ENCODE measurements at places on chromosomes 12 and 14. TPM values are rescaled to one million over a fixed set of nuclear protein-coding genes. Genes with fewer than 3 reads are reported as not detected.

DNA sequence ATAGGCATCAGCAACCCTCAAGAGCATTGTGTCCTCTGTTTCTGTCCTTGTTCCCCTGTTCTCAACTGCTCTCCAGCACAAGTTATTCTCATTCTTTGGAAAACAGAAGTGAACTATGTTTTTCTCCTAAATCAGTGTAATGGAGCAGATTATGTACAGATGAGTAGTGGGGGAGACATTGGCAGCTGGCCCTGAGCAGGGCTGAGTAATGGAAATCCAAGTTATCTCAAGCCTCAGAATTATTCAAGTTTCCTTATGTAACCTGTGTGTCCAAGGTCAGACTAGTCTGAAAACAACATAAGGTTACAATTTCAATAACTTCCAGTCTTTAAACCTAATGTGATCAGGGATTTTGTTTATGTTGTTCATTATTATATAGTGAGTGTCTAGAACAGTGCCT lies 116.1 kb upstream of the FUT8 start:
- no peaks in the 10 kb centered on the region for H3K36me3 ChIP-seq
- H3K27ac ChIP-seq = no peak overlapping the region
- no peaks in the 10 kb centered on the region for H3K4me1 ChIP-seq
- no peak overlapping the region for H3K4me3 ChIP-seq
- no peaks in the 10 kb centered on the region for H3K27me3 ChIP-seq

- no peak overlapping the region for H3K4me3 ChIP-seq
- no peaks in the 10 kb centered on the region for H3K4me1 ChIP-seq
- no peaks in the 10 kb centered on the region for H3K36me3 ChIP-seq
- no peak for DNase-seq
Measured at GRCh38 chr14:72788972-72789728, 104.8 kb downstream of the DPF3 start.

- no peak overlapping the region for H3K4me3 ChIP-seq
- no peak overlapping the region for H3K27ac ChIP-seq
- no peaks in the 10 kb centered on the region for H3K36me3 ChIP-seq
- no peak for DNase-seq
Measured at GRCh38 chr12:5451251-5451650, 19.3 kb downstream of the NTF3 start.

The GPR68 gene
- total RNA-seq = 0.66 TPM

The C12orf56 gene
- total RNA-seq = not detected

DNA sequence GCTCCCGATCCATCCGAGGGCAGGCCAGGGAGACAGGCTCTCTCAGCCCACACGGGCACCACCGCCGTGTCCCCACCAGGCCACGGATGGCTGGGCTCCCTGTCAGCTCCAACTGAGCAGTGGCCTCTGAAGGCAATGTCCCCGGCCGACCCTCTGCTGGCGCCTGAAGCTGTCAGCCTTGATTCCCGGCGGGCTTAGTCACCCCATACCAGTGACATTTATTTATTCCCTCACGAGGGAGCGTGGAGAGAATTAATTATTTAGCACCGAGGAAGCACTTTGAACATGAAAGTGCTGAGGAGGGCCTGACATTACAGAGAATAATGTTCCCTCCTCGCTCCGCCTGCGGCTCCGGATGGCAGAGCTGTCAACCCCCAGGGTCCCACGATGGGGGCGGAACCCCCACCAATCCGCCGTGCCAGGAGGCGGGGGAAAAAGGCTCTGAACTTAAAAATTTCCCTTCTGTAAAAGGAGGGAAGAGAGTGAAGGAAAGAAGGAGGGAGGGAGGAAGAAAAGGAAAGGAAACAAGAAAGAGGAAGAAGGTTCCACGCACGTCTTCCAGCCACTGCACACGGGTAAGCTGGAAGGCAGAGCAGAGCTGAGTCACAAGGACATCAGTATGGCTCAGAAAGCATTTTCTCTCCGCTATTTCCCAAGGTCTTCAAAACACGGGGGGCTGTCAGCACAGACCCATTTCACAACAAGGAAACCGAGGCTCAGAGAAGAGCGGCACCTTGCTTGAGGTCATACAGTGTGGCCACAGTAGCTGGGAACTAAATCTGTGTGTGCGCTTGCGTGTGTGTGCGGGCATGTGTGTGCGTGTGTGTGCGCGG lies 108.7 kb upstream of the NCOR2 start:
- peak overlapping the region; percentile 38 for H3K27ac ChIP-seq
- H3K4me3 ChIP-seq = no peak overlapping the region
- H3K4me1 ChIP-seq = peaks cover 8% of the 10 kb centered on the region

The TAS2R46 gene
- 3.2 TPM for total RNA-seq

DNA sequence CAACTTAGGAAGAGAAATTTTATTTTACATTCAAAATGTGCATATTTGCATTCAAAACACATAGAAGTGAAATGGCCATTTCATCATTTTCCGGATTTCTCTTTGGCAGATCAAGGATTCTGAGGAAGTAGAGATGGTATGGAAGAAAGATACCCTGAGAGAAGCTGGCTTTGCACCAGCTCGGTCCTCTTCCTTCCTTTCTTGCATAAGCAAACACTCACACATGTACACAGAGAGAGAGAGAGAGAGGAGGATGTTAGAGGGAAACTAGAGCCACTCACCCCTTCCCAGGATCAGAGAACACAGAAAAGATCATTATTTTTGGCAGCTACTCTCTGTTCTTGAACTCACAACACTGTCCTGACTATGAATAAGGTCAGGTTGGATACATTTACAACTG lies 15.6 kb upstream of the PLEKHD1 start:
- no peaks in the 10 kb centered on the region for H3K36me3 ChIP-seq
- H3K4me1 ChIP-seq = no peaks in the 10 kb centered on the region
- no peaks in the 10 kb centered on the region for H3K27me3 ChIP-seq
- DNase-seq = no peak
- H3K4me3 ChIP-seq = no peak overlapping the region
- H3K27ac ChIP-seq = no peak overlapping the region

DNA sequence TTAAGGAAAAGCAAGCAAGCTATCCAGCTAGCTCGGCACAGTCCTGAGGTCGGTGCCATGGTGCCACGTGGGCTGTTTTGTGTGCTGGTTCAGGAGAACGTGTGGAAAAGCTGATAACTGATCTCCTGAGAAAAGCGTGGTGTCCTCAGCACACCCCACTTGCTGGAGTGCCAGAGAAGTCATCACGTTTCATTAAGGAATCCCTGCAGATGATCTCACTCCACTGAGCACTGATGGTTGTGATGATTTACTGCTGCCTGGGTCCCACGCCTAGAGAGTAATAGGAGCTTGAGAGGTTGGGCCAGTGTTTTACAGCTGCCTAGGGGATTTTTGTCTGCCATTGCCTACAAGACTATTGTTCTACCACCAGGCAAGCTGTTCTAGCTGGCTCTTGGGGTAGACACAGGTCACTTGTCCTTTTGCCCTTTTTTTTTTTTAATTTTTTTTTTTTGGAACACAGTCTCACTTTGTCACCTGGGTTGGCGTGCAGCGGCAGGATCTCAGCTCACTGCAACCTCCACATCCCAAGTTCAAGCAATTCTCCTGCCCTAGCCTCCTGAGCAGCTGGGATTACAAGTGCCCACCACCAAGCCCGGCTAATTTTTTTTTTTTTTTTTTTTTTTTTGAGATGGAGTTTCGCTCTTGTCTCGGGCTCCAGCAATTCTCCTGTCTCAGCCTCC lies 42.3 kb upstream of the EVL start:
- peaks cover 4% of the 10 kb centered on the region for H3K4me1 ChIP-seq
- no peak overlapping the region for H3K4me3 ChIP-seq
- H3K27me3 ChIP-seq = no peaks in the 10 kb centered on the region
- DNase-seq = no peak
- H3K36me3 ChIP-seq = no peaks in the 10 kb centered on the region

DNA sequence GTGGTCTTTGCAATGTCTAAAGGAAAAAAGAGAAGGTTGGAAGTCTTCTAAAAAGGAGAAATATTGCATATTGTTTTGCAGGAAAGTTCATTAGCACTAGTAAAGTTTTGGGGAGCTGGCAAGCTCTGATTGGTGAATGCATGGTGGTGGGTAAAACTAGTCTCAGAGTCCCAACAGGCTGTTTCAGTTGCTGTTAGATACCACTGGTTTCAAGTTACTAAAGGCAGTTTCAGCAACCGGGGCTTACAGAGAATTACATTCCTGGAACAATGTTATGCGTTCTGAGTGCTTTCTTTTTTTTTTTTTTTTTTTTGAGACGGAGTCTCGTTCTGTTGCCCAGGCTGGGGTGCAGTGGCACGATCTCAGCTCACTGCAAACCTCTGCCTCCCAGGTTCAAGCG lies 208.2 kb downstream of the EPS8 start:
- no peaks in the 10 kb centered on the region for H3K4me1 ChIP-seq
- H3K27me3 ChIP-seq = no peaks in the 10 kb centered on the region
- no peak for DNase-seq
- no peaks in the 10 kb centered on the region for H3K36me3 ChIP-seq
- H3K4me3 ChIP-seq = no peak overlapping the region

DNA sequence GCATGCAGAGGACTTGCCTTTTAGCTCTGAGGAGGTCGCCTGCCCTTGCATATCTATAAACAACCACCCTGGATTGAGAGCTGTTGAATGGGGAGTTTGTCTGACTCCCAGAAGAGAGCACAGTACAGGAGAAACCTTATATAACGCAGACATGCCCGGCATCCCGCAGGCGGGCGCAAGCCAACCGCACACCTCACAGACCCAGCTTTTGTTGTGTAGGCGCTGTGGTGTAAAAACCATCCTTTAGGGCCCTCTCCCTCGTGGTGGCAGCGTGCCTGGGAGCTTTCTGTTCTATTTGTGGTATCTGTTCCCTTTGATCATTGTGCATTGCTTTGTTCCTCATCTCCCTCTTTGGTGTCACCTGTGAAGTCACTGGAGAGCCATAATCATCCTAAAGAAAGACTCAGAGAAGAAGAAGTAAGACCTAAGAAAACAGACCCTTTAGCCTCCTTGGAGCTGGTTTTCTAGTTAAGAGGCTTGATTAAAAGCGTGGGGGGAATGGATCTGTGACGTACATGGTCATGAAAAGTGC lies 77.7 kb downstream of the ETV6 start:
- H3K27ac ChIP-seq = peak overlapping the region; percentile 39
- peaks cover 35% of the 10 kb centered on the region for H3K4me1 ChIP-seq
- no peaks in the 10 kb centered on the region for H3K27me3 ChIP-seq
- H3K4me3 ChIP-seq = no peak overlapping the region

- H3K27ac ChIP-seq = no peak overlapping the region
- DNase-seq = no peak
- H3K4me1 ChIP-seq = no peaks in the 10 kb centered on the region
- H3K36me3 ChIP-seq = no peaks in the 10 kb centered on the region
- no peaks in the 10 kb centered on the region for H3K27me3 ChIP-seq
- no peak overlapping the region for H3K4me3 ChIP-seq
Measured at GRCh38 chr12:100826323-100826722, 31.7 kb downstream of the ANO4 start.

DNA sequence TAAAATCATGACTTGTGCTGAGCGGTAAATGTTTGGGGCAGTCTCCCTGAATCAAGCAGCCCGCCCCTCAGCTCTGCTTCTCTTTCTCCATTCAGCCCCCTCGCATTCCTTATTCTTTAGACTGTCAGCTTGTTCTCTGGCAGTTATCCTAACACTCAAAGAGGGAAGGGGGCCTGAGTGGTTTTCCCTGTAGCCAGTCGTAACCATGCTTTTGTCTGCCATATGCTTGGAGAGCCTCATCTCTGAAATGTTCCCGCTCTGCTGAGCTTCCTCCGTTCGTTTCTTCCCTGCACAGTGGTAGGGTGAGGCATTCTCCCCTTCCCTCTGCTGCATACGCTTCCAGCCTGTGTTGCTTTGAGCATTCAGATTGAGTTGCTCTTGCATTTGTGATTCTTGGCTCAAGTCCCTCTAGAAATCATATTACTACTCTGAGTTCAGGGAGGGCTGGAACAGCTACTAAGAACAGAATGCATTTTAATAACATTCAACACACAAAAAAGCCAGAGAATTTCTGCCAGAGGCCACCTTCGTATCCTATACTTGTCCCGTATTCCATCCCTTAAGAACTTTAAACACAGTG lies 119.7 kb downstream of the FBXL14 start:
- no peaks in the 10 kb centered on the region for H3K36me3 ChIP-seq
- no peaks in the 10 kb centered on the region for H3K4me1 ChIP-seq
- H3K27ac ChIP-seq = peak overlapping the region; percentile 63
- DNase-seq = no peak
- H3K4me3 ChIP-seq = no peak overlapping the region

The TC2N gene
- total RNA-seq = 169 TPM

DNA sequence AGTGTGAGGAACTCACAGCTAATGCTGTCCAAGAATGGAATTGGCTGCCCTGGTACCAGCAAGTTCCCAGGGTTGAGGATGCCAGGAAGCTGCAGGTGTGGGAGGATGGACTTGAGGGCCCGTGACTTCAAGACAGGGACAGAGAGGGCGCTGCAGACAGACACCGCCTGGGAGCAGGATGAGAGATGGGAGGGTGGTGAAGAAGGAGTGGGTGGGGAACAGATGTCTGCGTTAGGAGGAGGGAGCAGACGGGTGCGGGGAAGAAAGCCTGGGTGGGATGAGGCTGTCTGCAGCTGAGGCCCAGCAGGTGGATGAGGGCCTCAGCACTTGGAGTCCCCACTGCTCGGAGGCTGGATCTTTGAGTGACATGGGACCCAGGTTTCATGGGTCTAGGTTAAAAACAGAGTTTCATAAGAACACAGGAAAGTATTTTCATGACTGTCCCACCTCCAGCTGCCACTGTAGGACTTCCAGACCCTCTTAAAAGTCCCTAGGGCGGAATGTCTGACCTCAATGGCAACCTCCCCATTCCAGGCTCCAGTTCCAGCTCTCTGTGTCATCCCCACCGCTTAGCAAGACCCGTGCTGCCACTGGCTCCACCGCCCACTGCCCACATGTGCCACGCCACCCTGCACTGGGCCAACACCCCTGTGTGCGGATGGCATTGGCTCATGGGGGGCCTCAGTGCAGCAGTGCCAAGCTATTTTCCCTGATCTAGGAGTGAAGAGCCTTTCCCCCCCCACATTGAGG lies 70.3 kb upstream of the SCN8A start:
- no peaks in the 10 kb centered on the region for H3K27me3 ChIP-seq
- no peak overlapping the region for H3K27ac ChIP-seq
- H3K4me3 ChIP-seq = no peak overlapping the region
- DNase-seq = no peak
- no peaks in the 10 kb centered on the region for H3K4me1 ChIP-seq

DNA sequence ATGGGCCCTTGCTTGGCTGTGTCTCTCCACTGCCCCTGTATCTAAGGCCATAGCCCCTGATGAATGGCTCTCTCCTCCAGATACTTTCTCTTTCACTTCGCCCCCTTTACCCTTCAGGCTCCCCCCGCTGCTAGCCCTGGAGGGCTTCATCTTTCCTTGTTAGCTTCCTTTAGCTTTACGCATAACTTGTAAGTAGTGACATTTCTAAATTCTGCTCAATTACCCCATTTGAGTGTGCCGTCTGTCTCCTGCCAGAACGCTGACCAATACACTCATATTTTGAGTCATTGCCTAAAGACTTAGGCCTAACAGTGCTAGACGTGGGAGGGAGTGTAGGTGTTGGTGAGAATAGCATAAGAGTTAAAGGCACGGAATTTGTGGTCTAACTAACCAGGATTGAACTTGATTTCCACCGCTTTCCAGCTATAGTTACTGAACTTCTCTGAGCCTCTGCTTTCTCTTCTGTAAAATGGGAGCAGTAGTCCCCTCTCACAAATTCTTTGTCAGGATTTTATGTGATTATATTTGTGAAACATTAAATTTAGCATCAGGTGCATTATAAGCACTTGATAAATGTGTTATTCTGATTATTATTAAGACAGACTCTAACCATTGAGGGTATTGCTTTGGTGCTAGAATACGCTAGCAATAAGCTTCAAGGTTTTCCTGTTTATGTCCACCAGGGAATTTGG lies 129.3 kb downstream of the ZFP36L1 start:
- no peak overlapping the region for H3K4me3 ChIP-seq
- no peaks in the 10 kb centered on the region for H3K36me3 ChIP-seq
- no peak for DNase-seq

The RNASE7 gene
- not detected for total RNA-seq

- no peaks in the 10 kb centered on the region for H3K36me3 ChIP-seq
- H3K27me3 ChIP-seq = no peaks in the 10 kb centered on the region
- H3K27ac ChIP-seq = no peak overlapping the region
- DNase-seq = no peak
- H3K4me1 ChIP-seq = no peaks in the 10 kb centered on the region
Measured at GRCh38 chr12:94133964-94134795, 14.2 kb upstream of the PLXNC1 start.

All from breast epithelium (tissue), 4 donors.